ENCODE measurements at places on chromosomes 11 and 22.

GRCh38 chr11:59000003-59000402 lies 60.7 kb downstream of the GLYATL1 start:
- no peak for DNase-seq

DNA sequence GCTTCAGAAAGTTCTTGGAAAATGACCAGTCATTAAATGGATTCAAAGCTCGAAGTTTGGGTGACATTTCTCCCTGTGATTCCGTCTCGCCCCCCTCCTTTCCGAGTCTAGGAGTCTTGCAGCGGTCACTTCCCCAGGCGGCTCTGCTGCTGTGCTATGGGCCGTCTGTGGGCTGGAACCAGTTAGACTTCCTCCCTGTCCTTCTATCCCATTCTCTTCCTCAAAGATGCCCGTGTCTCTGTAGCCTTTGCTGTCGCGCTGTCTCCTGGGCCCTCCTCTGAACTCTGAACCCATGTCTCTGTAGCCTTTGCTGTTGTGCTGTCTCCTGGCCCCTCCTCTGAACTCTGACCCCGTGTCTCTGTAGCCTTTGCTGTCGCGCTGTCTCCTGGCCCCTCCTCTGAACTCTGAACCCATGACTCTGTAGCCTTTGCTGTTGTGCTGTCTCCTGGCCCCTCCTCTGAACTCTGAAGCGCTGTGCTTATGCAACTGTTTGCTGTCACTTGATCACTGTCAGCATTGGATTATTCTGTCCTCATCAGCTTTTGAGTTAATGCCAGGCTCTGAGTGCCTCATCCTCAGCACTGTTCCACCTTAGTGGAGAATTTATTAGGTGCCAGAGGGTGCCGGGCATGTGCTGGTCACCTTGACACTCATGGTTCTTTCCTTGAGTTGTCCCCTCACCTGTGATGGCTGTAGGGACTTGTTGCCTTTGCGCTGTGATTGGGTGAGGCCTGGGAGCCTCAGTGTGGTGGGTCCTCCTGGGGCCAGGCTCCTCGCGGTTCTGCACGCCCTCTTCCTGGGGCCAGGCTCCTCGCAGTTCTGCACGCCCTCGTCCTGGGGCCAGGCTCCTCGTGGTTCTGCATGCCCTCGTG lies 173.3 kb downstream of the TBC1D22A start:
- DNase-seq, result no peak

DNA sequence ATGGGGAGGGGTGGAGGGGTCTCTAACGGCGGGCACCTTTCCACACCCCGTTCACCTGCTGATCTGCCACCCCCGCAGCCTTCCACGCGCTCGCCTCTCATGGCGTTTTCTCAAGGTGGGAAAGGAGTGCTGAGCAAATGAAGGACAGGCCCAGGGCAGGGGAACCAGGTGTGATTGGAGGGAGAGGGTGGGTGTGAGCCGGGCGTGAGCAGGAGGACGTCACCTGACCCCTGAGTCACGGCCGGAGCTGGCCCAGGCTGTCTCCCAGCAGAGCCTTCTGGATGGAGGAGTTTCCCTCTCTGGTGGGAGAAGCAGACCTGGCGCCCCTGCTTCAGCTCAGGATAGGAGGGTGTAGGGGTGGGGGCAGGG lies 14.0 kb upstream of the ARHGAP8 start:
- no peak for DNase-seq

DNA sequence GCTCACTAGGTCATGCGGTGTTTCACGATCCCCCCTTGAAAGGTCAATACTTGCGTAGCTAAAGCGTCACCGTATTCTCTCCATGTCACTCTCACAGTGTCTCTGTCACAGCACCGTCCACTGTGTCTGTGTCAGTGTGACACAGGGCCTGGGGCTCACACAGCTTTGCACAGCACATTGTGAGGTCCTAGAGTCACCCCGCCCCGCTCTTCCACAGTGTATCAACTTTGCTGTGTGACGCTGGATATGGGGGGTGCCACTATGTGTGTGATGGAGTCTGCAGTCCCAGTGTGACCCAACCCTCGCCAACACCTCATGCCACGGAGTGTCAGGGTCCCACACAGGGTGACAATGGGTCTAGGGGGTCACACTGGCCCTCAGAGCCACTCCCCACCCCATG lies 583 bp downstream of the P4HA3 start:
- DNase-seq, result no peak

DNA sequence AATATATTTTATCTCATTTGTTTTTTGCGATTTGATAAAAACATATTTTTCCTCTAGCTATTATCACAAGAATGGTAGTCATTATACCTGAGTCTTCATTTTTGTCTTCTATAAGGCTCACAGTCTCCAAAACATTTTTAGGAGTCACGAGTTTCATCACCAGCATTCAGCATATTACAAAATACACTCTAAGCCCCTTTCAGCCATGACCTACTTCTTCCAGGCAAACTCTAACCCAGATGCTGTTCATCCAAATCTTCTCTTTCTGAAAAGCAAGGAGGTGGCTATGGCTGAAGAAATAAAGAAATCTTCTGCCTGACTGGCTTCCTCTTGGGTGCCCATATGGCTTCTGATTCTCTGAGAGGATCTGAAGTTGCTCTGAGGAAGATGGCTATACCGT lies 35.7 kb upstream of the USP47 start:
- no peak for DNase-seq
